Fibroblast of villous mesenchyme (primary cell): ENCODE measurements at places on chromosomes 4 and X. TPM values are rescaled to one million over a fixed set of nuclear protein-coding genes. Genes with fewer than 3 reads are reported as not detected.
A peak's percentile ranks its signal among the peaks of the same experiment; 100 is the strongest.

GRCh38 chrX:149504226-149504914 is 736 bp downstream of the IDS start:
- no peak for DNase-seq

Gene ABCD1
- total RNA-seq = 15.5 and 19.3 TPM in 2 replicates

GRCh38 chr4:59759082-59759825 is 1440.9 kb upstream of the ADGRL3 start:
- no peak for DNase-seq

DNA sequence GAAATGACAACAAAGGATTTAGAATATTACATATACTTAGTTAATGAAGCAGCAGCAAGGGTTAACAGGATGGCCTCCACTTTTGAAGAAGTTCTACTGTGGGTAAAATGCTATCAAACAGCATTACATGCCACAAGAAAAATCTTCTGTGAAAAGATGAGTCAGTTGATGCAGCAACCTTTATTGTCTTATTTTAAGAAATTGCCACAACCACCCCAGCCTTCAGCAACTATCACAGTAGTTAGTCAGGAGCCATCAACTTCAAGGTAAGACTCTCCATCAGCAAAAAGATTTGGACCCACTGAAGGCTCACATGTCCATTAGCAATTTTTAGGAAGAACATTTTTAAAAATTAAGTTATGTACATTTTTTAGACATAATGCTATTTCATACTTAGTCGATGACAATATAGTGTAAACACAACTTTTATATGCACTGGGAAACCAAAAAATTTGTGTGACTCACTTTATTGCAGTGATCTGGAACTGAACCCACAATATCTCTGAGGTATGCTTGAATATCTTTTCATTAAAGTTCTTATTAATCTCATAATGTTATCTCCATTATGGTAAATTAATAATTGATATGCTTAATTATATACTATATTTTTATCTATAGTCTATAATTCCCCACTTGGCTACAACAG is 81.2 kb downstream of the SPCS3 start:
- peak; percentile 67 for DNase-seq

Gene SLBP
- total RNA-seq = 63.0 and 69.6 TPM in 2 replicates

- no peak for DNase-seq
These were observed 34.5 kb downstream of the INTS12 start for GRCh38 chr4:105674011-105674410.

Gene POU4F2
- not detected in 2 replicates for total RNA-seq

GRCh38 chrX:44157858-44158257 is 184.7 kb upstream of the NDP start:
- DNase-seq = no peak

Gene WDR17
- 0.64 and 0.86 TPM in 2 replicates for total RNA-seq

Gene NIPAL1
- total RNA-seq = 1.6 and 4.3 TPM in 2 replicates

GRCh38 chr4:35934320-35934981 is 309.9 kb downstream of the ARAP2 start:
- peak; percentile 28 for DNase-seq

DNA sequence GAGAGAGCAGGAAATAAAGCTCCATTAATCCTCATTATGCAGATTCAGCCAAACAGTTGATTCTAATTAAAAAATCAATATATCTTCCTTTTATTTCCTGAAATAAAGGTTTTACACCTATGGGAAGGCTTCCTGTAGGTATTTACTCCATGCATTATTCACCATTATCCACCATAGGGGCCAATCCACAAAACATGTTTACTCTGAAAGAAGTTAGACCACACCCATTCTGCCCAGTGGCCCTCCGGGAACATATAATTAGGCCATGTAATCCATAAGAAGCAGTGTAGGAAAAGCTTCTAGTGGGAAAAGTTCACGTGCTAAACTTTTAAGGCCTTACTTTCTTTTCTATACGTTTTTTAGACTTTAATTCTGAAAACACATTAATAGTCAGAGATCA is 57.7 kb downstream of the SAT1 start:
- no peak for DNase-seq

- DNase-seq = peak; percentile 49
These were observed 2.6 kb downstream of the SLC25A31 start for GRCh38 chr4:127732623-127733328.

- DNase-seq = no peak
These were observed 18.4 kb upstream of the ACE2 start for GRCh38 chrX:15619053-15619755.

DNA sequence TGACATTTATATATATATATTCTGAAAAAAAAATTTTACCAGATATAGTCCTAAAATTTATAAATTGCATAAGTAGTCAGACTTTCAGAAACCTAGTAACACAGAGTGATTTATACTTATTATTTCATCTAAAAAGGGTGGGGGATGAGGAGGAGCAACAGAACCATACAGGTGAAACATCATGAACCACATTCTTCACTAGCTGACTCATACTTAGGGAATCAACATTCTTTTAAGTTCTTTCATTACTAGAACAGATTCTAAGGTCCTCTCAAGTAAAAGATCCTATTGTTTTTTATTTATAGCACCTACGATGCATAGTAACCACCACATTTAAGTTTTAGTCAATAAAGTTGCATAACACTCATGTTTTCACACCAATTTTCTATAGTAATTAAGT is 166.1 kb downstream of the LRBA start:
- no peak for DNase-seq

Gene XAGE1A
- 0.32 TPM in 1 of 2 replicates, not detected in the other for total RNA-seq

- DNase-seq = no peak
These were observed 30.6 kb downstream of the SOWAHB start for GRCh38 chr4:76867377-76867776.

Gene ADH7
- not detected in 2 replicates for total RNA-seq

Gene PLA2G12A
- 11.7 and 14.2 TPM in 2 replicates for total RNA-seq

DNA sequence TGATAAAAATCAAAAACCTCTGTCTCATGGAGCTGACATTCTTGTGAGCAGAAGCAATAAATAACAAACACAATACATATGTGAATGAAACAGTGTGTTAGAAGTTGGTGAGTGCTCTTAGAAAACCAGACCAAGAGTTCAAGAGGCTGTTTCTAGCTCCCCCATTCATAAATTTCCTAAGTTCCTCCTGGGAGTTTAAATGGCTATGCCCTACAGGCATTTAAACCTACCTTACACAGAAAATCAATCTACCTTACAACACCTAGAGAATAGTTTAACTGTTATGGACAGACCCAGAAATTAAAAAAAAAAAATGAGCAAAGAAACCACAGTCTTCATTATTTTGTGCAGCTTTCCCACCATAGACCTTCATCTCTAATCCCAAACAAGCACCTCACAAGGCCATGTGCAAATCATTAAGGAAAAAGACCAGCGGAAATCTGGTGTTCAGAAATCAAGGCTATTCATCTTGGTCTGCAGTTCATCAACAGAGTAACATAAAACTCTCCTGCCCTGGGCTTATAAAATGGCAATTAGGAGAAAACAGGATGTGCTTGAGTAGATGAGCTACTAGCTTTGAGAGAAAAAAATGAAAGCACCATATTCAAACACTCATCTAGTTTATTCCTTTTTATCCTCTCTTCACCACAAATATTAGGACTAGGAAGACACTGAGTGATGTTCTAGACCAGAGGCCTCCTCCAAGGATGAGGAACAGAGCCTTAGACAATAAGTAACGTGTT is 147.2 kb downstream of the SHROOM3 start:
- peak; percentile 87 for DNase-seq

GRCh38 chrX:25011589-25012432 is 4.0 kb downstream of the ARX start:
- no peak for DNase-seq

GRCh38 chr4:147303873-147304229 is 177.0 kb upstream of the EDNRA start:
- no peak for DNase-seq

GRCh38 chr4:13544606-13545393 is 492 bp upstream of the NKX3-2 start:
- DNase-seq = peak; percentile 77

DNA sequence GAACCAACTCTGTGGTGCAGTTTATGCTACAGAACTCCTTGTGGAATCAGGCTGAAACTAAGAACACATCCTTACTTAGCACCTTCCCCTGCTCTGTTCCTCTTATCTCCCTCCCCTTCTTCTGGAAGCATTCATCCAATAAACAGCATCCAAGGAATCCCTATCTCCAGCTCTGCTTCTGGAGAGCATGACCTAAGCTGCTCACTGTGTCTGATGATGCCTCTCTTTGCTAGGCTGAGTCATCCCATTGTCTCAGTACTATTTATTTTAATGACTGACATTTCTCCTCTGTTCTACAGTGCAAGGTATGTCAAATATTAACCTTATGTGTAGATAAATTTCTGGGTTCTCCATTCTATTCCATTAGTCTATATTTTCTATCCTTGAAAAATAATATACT is 71.2 kb downstream of the BEND2 start:
- DNase-seq = no peak

- DNase-seq = peak; percentile 51
These were observed 67.4 kb upstream of the FAM47B start for GRCh38 chrX:34875204-34875603.

DNA sequence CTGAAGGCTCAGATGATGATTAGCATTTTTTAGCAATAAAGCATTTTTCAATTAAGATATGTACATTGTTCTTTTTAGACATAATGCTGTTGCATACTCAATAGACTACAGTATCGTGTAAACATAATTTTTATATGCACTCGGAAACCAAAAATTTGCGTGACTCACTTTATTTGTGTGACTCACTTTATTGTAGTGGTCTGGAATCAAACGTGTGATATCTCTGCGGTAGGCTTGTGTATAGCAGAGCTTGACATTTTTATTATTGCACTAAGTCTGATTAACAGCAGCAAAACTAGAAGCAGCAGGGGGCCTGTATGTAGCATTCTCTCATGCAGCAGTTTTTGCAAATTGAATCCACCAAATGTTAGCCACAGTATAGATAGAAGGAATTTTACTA is 119.1 kb upstream of the PRDX4 start:
- peak; percentile 34 for DNase-seq

- no peak for DNase-seq
These were observed 65.9 kb downstream of the ZNF711 start for GRCh38 chrX:85309717-85310116.

Gene BGN
- 14.7 and 62.5 TPM in 2 replicates for total RNA-seq

DNA sequence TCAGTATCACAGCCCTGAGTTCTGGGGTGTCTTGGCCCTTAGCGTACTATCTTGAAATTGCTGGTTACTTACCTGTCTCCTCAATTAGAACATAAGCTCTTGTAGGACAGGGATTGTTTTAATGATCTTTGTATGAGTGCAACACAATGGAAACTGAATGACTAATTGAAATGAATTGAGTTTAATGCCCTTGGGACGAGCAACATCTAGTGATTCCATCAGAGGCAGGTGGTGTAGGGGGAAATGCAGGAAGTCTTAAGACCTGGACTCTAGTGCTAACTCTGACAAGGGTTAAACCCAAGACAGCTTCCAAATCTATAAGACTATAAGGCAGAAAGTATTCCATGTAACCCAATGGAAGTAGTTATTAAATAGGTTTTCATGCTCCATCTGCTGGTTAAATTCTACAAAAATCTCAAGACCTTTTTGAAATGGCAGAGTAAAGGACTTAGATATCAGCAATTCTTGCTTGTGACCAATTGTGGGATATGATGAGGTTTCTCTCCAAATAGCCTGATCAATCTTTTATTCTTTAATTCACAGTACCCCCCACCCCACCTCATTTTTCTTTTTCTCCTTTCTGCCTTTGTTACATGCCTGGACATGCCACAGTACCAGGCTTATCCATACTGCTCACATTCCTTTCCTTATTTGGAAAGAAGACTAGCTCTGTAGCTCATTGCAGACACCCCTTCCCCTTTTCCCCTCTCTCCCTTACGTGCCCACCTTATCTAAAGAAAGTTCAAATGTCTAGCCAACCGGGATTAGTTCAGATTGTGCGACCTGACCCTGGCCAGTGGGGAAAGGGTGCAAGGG is 340.8 kb downstream of the PAPSS1 start:
- peak; percentile 37 for DNase-seq

Gene VSIG4
- not detected in 2 replicates for total RNA-seq

- no peak for DNase-seq
These were observed 361.6 kb upstream of the SPOCK3 start for GRCh38 chr4:167595898-167596297.

Gene UGT2B11
- not detected in 2 replicates for total RNA-seq

Gene ASMT
- total RNA-seq = not detected in 2 replicates

DNA sequence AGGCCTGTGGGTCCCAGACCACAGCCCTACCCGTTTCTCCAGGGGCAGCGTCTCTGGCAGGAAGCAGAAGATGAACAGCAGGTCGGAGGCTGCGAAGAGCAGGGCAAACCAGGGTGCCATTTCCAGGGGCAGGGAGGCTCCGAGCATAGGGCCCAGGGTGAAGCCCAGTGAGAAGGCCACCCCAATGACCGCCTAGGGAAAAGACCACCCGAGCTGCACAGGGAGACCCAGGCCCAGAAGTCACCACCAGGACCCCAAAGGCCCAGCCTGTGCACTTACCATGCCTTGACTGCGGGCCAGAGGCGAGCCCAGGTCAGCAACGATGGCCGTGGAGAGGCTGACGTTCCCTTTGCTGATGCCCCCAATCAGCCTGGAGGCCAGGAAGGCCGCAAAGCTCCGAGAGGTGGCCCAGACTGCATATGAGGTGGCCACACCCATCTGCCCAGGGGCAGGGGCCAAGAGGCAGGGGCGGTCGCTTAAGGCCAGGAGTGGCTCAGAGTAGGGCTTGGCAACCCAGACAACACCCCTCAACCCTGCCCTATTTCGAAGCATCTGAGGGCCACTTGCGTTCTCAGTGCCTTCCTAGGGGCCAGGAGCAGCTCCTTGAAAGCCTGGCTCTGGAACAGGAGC is 30.8 kb downstream of the NOP14 start:
- DNase-seq = no peak

DNA sequence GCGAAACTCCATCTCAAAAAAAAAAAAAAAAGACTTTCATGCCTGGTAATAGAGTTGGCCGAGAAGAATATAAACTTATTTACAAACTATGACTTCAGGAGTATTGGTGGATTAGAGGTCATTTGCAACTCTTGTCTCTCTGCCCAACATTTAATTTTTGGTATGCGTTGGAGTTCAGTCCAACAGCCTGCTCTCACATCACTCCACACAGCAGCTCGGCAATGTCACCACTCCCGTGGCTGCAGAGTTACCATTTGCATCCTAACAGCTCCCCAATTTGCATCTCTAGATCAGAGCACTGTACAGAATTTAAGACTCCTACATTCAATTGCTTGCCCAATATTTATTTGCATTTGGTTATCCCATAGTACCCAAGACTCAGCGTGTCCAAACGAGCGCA is 40.9 kb upstream of the AP1AR start:
- no peak for DNase-seq

- DNase-seq = no peak
These were observed 48.9 kb upstream of the UCP1 start for GRCh38 chr4:140617499-140618248.

Gene UGT2A1
- total RNA-seq = not detected in 2 replicates

- DNase-seq = no peak
These were observed 558.7 kb downstream of the INPP4B start for GRCh38 chr4:142287371-142287770.

- DNase-seq = peak; percentile 37
These were observed 79.8 kb upstream of the PPARGC1A start for GRCh38 chr4:23969635-23970145.

Gene DCHS2
- under 0.01 TPM in 2 replicates for total RNA-seq

DNA sequence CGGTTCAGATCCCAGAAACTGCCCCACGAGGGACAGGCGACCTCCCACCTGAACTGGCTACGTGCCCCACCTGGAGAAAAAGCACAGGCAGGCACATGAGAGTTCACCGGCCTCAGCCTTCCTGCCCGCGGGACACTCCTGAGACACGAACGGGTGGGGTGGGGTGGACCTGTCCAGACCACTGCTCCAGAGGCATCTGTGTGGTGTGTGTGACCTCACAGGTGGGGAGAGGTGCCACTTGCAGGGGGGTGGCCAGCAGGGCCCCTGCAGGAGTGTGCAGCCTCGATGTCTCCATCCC is 18.5 kb downstream of the NELFA start:
- no peak for DNase-seq
